Kasumi-1 (cell line): ENCODE measurements at places on chromosomes 7 and 10.
A peak's percentile ranks its signal among the peaks of the same experiment; 100 is the strongest.

DNA sequence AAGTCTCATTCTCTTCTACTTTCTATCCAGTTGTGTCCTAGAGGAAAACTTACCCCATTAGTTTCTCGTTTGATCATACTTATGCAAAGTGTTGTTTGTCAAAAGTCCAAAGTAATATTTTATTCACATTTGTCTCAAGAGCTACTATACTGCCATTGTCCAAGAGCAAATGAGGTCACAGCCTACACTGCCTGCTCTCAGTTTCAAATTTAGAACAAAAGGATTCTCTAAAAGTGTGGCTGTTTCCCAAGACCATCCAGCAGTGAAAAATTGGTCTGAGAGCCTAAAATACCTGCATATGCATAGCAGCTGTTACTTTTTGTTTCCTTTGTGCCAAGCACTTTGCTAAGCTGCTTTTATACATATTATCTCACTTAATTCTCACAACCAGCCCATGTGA lies 439.5 kb upstream of the NFE2L3 start:
- DNase-seq: no peak

DNA sequence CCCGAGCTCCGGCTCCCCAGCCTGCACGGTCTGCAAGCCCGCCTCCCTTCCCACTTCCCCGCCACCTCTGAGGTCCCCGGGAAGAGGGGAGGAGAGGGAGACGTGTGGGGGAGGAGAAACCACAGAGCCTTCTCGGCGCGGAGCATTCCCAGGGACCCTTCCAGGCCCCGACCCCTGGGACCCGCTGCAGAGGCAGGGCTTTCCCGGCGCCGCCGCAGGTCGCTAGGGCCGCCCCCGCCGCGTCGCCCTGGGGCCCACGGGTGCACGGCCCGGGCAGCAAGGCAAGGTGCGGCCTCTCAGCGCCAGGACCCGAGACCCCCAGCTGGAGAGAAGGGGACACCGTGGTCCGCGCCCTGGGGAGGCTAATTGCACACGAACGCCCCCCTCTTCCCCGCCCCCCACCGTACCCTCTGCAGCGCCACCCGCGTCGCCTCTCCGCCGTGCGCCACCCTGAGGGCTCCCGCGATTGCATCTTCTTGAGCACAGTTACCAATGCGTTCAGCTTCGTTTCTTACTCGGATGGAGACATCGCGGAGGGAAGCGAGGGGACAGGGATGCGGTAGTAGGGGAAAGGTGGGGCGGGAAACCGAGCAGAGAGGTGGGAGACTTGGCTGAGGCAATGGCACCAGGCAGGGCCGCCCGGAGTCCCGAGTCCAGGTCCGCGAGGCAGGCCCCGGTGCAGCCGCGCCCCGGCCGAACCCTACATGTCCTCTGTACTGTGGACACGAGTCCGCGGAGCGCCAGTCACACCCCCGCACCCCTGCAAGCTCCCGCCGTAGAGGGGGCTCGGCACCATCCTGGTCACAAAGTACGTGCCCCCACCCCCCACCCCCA lies 28.9 kb downstream of the SKIDA1 start:
- peak; percentile 82 for DNase-seq

- DNase-seq: no peak
These were observed 2.6 kb downstream of the CRHR2 start for GRCh38 chr7:30679664-30680063.

DNA sequence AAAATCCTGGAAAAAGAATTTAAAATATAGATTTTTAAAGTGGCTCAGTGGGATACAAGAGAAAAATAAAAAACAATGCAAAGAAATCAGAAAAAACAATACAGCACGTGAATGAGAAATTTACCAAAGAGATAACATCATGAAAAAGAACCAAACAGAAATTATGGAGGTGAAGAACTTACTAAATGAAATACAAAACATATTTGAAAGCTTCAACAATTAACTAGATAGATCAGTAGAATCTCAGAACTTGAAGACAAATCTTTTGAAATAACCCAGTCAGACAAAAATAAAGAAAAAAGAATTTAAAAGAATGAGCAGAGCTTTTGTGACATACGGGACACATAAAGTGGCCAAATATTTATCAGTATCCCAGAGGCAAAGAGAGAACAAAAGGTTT lies 71.2 kb upstream of the DIP2C start:
- no peak for DNase-seq

DNA sequence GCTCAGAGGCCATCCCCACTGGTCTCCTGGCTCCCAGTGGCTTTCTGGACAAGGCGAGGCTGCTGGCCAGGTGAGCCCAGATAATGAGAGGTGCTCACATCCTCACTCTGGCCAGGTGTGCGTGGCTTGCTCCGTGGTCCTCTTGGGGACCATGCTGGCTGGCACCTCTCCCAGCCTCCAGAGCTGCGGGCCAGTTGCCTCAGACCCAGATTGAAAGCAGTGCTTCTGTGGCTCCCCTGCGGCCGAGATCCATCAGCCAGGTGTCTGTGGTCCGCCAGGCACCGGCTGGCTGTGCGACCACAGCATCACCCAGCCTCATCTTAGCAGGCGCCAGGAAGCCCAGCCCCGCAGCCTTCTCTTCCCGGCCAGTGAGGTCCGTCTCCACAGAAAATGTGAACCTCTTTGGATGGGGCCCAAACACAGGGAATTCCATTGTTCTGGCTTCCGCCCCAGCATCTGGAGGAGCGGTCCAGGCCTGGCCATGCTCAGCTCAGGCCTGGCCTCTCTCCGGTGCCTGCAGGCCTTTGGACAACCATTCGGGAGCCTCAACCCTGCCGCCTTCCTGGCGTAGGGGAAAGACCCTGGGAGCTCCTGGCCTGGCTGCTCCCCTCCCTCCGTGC lies 5.2 kb upstream of the TTYH3 start:
- DNase-seq: no peak

- DNase-seq: no peak
These were observed 54.4 kb downstream of the INHBA start for GRCh38 chr7:41648501-41648900.

GRCh38 chr10:74968667-74969061 lies 142.3 kb downstream of the KAT6B start:
- no peak for DNase-seq

GRCh38 chr7:156496865-156497264 lies 143.7 kb upstream of the RNF32 start:
- DNase-seq: no peak

- DNase-seq: peak; percentile 10
These were observed 401.9 kb upstream of the PHF14 start for GRCh38 chr7:10571759-10572158.

GRCh38 chr10:63767138-63767801 lies 246.1 kb downstream of the REEP3 start:
- peak; percentile 64 for DNase-seq

GRCh38 chr7:36535866-36536664 lies 146.4 kb downstream of the ANLN start:
- DNase-seq: no peak

DNA sequence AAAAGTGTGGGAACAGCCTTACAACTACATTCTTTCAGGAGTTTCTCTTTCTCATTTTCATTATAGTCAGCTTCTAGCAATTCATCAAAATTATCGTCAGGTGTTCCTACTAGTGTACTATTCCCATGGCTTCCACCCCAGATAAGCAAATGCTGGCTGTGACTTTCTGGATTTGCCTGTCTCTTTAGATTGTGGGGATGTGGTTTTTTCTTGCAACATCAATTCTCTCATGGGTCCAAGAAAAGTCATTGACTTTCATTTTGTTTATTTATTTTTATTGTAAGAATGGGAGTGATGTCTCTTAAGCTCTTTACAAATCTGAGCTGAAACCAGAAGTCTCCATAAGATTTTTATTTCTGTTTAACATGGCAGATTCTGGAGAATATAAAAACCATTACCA lies 349.7 kb upstream of the SEMA3C start:
- DNase-seq: no peak

DNA sequence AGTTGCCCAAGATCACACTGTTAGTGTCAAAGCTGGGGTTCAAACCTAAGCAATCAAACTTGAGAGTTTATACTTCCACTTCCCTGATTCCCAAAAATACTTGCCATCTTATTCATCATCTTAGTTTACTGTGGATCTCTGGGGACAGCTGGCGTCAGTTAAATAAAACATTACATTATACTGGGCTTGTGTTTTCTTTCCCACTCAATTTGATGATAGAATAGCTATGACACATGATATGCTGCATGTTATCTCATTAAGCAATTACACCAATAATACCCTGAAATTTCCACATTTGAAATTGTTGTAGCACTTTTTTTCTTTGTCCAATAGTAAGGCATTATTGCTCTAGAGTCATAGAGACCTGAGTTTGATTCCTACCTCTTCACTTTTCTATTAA lies 62.9 kb upstream of the MXI1 start:
- DNase-seq: no peak

GRCh38 chr7:97470726-97471125 lies 261.2 kb upstream of the TAC1 start:
- no peak for DNase-seq

- no peak for DNase-seq
These were observed 55.9 kb downstream of the ELFN1 start for GRCh38 chr7:1725766-1726630.

GRCh38 chr10:15783941-15784636 lies 64.4 kb upstream of the ITGA8 start:
- no peak for DNase-seq

DNA sequence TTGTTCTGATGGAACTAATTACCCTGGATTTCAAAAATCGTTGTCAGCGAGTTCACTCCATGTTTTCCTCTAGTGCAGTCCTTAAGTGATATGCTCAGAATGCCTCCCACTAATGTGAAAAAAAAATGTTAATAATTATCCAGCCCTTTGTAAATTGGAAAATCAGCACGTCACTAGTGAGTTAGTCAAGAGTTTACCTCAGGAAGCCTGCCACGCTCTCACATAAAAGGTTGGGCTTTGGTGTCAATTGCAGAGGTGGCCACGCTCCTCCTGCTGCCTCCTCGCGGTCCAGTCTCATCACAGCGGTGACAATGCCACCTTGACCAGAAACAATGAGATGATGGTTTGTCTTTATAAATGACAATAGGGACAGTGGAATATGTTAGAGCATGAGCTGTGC lies 22.5 kb downstream of the UPP1 start:
- no peak for DNase-seq

GRCh38 chr7:117036053-117036669 lies 82.9 kb downstream of the ST7 start:
- no peak for DNase-seq

- no peak for DNase-seq
These were observed 71.2 kb upstream of the RPA3 start for GRCh38 chr7:7789551-7789988.

DNA sequence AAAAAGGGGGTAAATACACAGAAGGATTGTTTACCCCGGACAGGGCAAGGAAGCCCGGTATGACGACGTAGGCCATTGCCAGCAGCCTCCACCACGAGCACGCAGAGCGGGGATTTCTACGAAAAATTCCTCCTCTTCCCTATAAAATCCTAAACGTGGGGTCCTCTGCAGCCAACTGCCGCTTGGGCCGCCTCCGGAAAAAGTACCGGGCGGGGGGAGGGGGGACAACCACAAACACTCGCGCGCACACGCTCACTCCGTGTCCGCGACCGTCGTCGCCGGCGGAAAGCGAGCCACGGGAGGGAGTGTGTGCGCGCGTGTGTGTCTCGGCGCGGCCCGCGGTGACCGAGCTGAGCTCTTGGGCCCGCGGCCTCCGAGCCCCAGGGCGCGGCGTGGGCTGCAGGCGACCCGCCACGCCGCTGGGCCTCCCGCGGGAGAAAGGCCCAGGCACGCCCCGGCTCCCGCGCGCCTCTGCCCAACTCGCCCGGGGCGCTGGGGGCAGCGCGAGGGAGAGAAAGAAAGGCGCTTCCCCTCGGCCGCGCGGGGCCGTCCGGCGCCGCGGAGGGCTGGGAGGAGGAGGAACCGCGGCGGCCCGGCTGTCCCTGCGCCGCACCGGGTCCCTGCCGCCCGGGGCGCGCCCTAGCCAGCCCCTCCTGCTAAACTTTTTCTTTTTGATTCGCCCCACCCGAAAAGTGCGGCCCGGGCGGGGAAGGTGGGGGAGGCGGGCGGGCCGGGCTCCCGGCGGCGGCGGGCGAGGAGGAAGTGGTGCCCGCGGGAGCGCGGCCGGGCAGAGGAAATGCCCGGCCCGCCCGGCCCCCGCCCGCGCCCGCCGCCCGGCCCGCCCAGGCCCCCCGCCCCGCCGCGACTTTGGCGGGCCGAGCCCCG lies 1.5 kb downstream of the CTBP2 start:
- peak; percentile 76 for DNase-seq

- DNase-seq: no peak
These were observed 30.3 kb downstream of the SLC29A3 start for GRCh38 chr10:71349406-71349805.

- no peak for DNase-seq
These were observed 23.8 kb upstream of the STN1 start for GRCh38 chr10:103941801-103942200.

- no peak for DNase-seq
These were observed 7.6 kb upstream of the ZNF12 start for GRCh38 chr7:6714360-6714759.

DNA sequence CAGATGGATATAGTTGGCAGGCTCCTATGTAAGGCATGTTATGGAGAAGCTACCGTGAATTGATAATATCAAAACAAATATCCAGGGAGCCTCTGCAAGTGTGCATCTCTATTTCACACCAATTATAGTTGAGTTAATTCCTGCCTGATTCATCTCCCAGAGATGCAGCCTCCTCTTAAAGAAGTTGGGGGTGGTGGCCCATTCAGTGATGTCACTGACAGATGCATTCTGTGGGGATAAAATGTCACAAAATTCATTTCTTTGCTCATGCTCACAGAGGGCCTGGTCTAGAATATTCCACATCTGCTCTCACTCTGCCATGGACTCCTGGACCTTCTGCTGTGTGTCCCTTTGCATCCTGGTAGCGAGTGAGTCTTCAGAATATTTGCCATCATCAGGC lies 189.1 kb upstream of the PRSS1 start:
- no peak for DNase-seq

GRCh38 chr10:61024856-61025201 lies 80.8 kb upstream of the RHOBTB1 start:
- peak; percentile 22 for DNase-seq

DNA sequence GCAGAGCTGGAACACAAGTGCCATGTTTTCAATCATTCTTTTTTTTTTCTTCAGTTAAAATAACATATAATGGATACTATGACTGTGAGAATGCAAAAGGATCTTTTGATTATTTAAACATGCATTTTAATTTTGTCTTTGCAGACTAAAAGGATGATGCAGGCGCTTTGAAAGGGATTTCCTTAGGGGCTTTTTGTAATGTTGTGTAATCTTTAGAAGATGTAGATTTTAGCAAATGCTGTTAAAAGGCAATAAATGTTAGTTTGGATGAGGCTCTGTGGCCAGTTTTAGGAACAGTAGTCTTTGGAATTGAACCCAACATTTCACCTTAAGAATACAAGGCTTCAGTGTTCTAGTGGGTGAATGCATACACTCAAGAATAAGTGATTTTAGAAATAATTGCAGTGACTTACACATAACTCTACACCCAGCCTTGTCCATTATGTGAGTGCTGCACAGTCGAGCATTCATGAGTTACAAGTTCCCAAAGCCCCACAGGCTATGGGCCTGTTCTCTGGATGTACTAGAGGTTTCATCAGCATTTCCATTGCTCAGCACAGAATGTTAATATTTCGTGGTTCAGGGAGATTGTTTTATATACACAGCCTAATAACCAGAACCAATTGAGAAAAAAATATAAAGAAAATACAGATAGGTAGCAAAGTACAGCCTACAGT lies 11.6 kb downstream of the PAPSS2 start:
- DNase-seq: no peak

- no peak for DNase-seq
These were observed 16.9 kb downstream of the MAD1L1 start for GRCh38 chr7:2215851-2216250.

GRCh38 chr10:8393531-8393930 lies 339.0 kb downstream of the GATA3 start:
- DNase-seq: no peak

GRCh38 chr7:17256375-17256774 lies 42.1 kb upstream of the AHR start:
- no peak for DNase-seq

GRCh38 chr7:6623589-6624245 lies 8.3 kb downstream of the ZNF853 start:
- DNase-seq: no peak
